ENCODE measurements at places on chromosomes 6 and 20. TPM values are rescaled to one million over a fixed set of nuclear protein-coding genes. Genes with fewer than 3 reads are reported as not detected.

DNA sequence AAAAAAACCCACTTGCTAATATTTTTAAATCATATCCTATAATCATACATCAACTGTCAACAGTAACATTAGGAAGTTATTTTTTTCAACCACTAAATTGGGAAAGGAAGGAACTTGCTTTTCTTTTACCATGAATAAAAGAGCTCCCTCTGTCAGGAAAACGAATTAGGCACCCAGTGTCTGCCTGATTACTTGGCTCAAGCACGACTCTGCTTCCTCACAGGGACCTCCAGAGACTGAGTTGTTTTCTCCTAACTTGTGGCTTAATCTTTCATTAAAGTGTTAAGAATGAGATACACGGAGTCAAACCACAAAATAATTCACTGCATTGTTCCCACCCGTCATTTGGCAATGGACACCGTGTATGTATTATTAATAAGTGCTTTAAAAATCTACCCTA is 1405.1 kb upstream of the EYS start:
- no peak for DNase-seq

The DIDO1 gene
- polyA plus RNA-seq, result 61.5 TPM

- no peak for DNase-seq
Measured at GRCh38 chr20:31707994-31708735, 14.5 kb downstream of the BCL2L1 start.

GRCh38 chr6:18985061-18985460 is 597.9 kb downstream of the RNF144B start:
- no peak for DNase-seq

The VIP gene
- 3.6 TPM for polyA plus RNA-seq

Data from right lung (tissue), 10 donors.